ENCODE measurements at places on chromosomes 12 and 14.

- DNase-seq = no peak
These were observed 31.5 kb upstream of the CRADD start for GRCh38 chr12:93645702-93646101.

DNA sequence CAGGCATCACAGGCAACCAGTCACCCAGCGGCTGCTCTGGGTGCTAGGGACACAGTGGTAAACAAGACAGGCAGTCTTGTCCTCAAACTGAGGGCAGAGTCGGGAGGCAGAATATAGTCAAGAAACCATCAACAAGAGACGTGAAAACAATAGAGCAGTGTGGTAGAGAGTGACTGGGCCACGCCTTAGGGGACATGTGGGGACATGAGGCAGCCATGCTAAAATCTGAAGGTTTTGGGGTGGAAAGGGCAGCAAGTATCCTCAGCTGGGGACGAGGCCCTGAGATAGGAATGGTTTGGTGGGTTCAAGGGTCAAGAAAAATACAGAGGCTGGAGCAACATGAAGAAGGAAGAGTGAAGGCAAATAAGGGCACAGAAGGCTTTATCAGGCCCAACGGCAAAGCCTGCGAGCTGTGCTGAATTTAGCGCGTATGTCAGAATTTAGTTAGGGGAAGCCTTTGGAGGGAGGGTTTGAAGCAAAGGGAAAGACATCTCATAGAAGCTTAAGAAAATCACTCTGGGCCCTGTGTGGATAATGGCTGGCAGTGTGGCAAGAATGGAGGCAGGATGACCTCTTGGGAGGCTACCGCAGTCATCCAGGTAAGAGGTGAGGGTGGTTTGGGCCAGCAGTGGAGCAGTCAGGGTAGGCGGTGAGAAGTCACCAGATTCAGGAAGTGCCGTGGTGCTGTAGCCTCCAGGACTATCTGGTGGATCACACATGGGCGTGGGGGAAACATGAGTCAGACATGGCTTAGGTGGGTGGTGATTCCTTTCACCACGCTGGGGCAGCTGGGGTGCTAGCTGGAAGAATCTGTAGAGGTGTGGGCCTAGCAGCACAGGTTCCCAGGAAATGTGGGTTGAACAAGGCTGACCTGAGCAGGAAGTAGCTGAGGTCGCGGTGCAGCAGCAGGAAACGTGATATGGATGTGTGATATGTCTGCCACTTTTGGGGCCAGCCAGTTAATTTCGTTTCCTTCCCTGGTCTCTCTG, 3.0 kb downstream of the EVL start:
- peak; percentile 95 for DNase-seq

- DNase-seq = peak; percentile 49
These were observed 767 bp upstream of the TCP11L2 start for GRCh38 chr12:106301611-106302321.

- no peak for DNase-seq
These were observed 45.7 kb downstream of the SSPN start for GRCh38 chr12:26241080-26241479.

GRCh38 chr12:47939009-47939601, 24.3 kb upstream of the TMEM106C start:
- DNase-seq = no peak

DNA sequence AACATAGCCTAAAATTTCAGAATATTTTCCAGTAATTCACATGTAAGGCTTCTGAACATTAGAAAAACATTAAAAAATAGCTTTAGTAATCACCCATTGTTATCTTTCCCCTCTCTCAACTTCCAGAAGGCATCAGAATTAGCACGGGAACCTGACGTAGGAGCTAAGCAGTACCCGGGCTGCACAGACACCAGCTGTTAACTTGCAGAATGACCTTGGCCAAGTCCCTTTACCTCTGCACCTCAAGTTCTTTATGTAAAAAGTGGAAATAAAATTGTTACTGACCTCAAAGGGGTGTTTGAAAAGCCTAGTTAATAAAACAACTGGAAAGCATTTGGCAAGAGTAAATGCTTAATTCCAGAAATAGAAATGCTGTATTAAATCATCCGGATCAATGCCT, 7.2 kb downstream of the TPH2 start:
- no peak for DNase-seq

GRCh38 chr12:109378569-109378968, 30.9 kb downstream of the MYO1H start:
- no peak for DNase-seq

GRCh38 chr12:130419116-130419515, 81.4 kb downstream of the PIWIL1 start:
- DNase-seq = no peak

GRCh38 chr14:51180577-51180976, 59.5 kb upstream of the TMX1 start:
- DNase-seq = no peak

GRCh38 chr12:132542661-132543060, 52.7 kb downstream of the FBRSL1 start:
- DNase-seq = no peak

DNA sequence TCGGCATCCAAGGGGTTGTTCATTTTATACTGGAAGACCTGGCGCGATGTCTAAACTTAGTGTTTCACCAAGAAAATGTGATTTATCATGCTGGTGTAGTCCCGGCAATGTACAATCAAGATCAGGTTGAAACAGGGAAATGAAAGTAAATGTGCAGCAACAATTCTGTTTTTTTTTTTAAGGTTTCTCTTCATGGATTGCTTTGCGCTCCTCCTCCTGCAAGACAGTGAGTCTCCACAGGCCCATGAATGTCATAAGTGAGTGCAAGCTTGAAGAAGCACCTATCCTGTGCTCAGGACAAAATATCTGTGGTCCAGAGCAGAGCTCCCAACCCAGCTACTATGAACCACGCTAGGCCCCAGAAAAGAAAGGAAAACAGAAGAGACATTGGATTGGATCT, 143.4 kb downstream of the KCNK10 start:
- no peak for DNase-seq

GRCh38 chr12:123056709-123057108, 76.2 kb downstream of the ARL6IP4 start:
- no peak for DNase-seq

DNA sequence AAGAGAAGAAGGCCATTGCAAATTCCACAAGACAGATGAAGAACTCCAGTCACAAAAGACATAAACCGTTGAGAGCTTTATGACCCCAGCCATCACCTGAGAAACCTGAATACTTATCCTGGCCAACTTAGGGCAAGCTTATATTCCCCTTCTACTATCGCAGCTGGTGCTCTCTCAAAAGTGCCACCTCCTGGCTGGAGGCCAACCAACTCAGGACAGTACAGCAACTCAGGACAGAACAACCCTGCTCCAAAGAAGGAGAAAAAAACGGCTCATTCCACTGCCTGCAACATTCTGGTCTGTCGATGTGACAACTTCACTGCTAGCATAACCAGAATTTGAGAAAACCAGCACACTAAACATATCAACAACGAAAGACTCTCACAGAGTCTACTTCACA, 9.7 kb upstream of the KRT6B start:
- no peak for DNase-seq

GRCh38 chr12:125099409-125099782, 34.2 kb downstream of the AACS start:
- no peak for DNase-seq

DNA sequence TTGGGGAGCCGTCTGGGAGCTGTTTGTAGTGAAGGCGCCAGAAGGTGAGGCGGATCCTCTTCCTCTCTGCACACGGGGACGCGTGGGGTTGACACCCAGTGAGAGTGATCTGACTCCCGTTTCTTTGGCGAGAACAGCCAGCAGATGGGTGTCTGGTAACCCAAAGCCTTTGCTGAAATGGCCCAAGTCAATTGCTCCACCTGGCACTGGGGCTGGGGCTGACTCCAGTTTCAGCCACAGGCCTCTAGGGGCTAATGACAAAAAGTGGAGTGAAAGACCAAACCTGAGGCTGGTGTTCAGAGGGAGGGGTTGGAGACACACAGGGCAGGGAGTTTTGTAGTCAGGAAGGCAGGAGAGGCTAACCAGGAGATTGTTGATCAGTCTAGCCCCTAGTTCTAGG, 87.0 kb downstream of the FRMD6 start:
- no peak for DNase-seq

DNA sequence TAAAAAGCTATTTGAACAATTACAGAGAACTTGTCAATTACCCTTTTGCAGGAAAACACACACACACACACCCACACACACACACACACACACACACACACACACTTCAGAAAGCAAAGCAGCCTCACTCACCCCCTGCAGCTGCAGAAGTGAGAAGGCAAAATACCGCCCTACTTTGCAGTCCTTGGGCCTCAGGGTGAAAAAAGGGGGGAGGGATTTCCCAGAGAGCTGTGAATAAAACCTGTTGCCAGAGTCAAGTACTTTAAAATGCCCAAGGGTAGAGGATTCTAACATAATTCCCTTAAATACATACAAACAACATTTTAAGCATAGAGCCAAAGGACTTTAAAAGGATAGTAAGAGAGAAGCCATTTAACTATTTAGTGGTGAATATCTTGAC, 285.9 kb downstream of the MDGA2 start:
- DNase-seq = no peak

GRCh38 chr14:22737052-22737451, 29.4 kb upstream of the OXA1L start:
- no peak for DNase-seq

All from stimulated activated CD8-positive, alpha-beta memory T cell treated with anti-CD3 and anti-CD28 coated beads, Interleukin-7, amount 100 ng/mL, for 4 hours (primary cell).